Stimulated activated CD8-positive, alpha-beta memory T cell treated with anti-CD3 and anti-CD28 coated beads, Interleukin-7, amount 100 ng/mL, for 1 hour (primary cell): ENCODE measurements at places on chromosomes 1 and 21.

DNA sequence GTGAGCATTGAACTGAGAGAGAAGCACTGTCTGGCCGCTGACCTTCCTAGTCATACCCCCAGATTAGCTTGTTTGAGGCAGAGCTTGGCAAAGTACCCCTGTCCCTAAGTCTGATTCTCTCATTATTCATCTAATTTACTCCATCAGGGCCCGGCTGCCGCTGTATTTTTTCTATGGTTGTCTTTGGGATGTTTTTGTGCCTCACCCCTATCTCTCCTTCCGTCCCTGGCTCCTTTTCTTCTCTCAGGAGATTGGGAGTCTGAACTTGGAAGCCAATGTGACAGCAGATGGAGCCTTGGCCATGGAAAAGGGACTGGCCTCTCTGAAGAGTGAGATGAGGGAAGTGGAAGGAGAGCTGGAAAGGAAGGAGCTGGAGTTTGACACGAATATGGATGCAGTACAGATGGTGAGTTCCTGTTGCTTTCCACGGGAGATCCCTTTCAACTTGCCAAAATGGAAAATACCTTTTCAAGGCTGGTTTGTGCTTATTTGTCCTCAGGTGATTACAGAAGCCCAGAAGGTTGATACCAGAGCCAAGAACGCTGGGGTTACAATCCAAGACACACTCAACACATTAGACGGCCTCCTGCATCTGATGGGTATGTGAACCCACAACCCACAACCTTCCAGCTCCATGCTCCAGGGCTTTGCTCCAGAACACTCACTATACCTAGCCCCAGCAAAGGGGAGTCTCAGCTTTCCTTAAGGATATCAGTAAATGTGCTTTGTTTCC, 53.9 kb downstream of the LAMC2 start:
- DNase-seq = no peak

GRCh38 chr21:43783098-43783700, 6.2 kb upstream of the RRP1 start:
- no peak for DNase-seq

DNA sequence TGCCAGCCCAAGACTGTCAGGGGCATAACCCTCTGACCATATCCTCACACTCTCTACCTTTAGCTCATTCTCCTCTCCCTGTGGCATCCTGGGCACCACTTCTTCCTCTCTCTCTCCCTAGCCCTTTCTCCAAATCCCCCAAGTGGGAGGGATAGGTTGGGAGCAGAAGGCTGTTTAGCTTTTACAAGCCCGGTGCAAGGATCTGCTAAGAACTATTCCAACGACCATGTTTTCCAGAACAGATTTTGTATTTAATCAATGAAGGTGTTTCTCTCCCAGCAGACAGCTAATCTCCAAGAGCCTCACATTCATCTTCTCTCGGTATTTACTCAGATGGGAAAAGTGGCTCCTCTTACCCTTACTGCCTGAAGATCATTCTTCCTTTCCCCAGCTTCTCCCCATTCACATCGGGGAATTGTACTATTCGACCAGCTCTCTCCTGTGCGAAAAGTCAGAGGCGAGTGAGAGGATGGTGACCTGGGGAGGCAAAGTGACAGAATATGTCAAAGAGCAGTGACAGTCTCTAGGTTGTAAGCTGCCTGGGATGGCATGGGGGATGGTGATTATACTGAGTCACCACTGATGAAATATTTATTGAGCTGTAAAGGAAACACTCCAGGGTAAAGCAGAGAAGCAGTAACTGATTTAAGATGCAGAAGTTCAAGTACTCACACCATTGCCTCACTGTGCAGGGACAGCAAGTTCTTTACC, 47.0 kb upstream of the RBM15 start:
- DNase-seq = no peak

GRCh38 chr1:8477983-8478362, 160.1 kb downstream of the SLC45A1 start:
- DNase-seq = no peak

DNA sequence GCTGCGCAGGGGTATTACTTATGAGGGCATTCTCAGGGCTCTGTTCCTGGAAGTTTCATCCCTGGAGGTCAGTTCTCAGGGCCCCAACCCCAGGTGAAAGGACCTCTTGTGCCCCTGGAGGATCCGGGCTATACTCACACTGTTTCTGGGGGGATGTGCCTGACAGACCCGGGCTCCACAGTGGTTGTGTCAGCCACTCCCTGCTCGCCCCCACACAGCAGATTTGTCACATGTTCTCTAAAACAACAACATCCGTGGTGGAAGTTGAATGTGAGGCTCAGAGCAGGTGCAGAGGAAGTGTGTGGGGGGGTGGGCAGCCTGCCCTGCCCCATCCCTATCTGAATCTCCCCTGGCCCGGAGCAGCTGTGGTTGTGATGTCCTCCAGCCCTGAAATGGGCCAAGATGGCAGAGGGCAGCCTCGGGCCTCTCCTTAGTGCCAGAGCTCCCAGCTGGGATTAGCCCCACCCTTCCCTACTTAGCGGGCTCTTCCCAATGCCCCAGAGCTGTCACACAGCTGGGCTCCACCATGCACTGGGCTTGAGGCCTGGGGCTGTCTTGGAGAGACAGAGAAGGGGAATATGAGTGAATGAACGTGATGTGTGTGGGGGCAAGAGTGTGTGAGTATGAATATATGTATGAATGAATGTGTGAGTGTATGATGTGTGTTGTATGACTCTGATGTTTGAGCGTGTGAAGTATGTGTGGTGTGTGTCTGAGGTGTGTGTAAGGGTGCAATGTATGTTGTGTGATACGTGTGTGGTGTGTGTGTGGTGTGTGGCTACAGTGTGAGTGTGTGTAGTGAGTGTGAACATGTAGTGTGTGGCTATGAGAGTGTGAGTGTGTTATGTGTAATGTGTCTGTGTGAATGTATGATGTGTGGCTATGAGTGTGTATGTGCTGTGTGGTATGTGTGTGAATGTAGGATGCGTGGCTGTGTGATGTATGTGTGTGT, 1.5 kb upstream of the FCMR start:
- DNase-seq = peak; percentile 29

- DNase-seq = no peak
These were observed 13.5 kb upstream of the HJV start for GRCh38 chr1:146035048-146035423.

DNA sequence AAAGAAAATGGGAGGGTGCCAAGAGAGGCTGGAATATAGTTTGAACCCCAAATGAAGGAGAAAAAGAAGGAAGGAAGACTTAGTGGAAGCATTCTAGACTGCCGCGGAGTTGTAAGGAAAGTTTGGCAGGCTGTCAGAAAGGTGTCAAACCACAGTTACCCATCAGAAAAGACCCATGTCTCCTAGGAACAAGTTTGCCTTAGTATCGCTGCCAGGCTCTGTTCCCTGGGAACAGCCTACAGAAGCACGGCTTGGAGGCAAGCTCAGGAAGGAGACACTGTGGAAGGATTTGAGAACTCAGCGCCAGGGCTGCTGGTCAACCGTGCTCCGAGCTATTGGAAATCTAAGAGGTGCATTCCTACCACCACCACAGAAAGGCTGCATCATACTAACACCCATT, 197.4 kb downstream of the RRAGC start:
- DNase-seq = no peak

GRCh38 chr21:38956007-38956406, 150.3 kb downstream of the ETS2 start:
- DNase-seq = no peak

- DNase-seq = no peak
These were observed 737 bp downstream of the C1orf162 start for GRCh38 chr1:111474521-111474920.

- DNase-seq = no peak
These were observed 1.1 kb downstream of the SKI start for GRCh38 chr1:2229037-2229864.

DNA sequence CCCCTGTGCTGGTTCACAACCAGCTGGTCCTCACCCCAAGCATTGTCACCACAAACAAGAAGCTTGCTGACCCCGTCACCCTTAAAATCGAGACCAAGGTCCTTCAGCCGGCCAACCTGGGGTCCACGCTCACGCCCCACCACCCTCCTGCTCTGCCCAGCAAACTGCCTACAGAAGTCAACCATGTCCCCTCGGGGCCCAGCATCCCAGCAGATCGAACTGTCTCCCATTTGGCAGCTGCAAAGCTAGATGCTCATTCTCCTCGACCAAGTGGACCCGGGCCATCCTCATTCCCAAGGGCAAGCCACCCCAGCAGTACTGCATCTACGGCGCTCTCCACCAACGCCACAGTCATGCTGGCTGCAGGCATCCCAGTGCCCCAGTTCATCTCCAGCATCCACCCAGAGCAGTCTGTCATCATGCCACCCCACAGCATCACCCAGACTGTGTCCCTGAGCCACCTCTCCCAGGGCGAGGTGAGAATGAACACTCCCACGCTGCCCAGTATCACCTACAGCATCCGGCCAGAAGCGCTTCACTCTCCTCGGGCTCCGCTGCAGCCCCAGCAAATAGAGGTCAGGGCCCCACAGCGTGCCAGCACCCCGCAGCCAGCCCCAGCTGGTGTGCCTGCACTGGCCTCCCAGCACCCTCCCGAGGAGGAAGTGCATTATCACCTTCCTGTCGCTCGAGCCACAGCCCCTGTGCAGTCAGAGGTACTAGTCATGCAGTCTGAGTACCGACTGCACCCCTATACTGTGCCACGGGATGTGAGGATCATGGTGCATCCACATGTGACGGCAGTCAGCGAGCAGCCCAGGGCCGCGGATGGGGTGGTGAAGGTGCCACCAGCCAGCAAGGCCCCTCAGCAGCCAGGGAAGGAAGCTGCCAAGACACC, 40.6 kb downstream of the ZBTB17 start:
- no peak for DNase-seq
